ENCODE measurements at places on chromosomes 5 and 9. TPM values are rescaled to one million over a fixed set of nuclear protein-coding genes. Genes with fewer than 3 reads are reported as not detected.
A peak's percentile ranks its signal among the peaks of the same experiment; 100 is the strongest.

FOXI1 gene
- total RNA-seq: not detected

- DNase-seq: no peak
Measured at GRCh38 chr9:87139099-87139730, 191.9 kb upstream of the GAS1 start.

WDR38 gene
- not detected for total RNA-seq

DNA sequence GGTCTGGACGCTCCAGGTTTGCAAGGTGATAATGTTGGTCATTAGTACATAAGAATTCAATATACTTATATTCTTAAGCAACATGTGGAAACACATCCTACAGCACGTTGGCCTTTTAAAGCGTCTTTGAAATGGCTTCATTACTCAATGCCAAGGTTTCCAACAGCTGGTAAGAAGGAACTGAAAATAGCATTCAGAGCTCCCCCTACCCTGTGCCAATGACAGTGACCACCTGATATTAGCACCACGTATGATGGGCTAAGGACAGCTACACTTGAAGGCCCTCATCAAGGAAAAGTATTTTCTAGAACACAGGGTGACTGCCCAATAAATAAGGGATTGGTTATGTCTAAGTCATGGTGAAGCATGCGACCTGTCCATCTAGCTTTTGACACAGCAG lies 9.9 kb downstream of the ZNF622 start:
- no peak for DNase-seq

DNA sequence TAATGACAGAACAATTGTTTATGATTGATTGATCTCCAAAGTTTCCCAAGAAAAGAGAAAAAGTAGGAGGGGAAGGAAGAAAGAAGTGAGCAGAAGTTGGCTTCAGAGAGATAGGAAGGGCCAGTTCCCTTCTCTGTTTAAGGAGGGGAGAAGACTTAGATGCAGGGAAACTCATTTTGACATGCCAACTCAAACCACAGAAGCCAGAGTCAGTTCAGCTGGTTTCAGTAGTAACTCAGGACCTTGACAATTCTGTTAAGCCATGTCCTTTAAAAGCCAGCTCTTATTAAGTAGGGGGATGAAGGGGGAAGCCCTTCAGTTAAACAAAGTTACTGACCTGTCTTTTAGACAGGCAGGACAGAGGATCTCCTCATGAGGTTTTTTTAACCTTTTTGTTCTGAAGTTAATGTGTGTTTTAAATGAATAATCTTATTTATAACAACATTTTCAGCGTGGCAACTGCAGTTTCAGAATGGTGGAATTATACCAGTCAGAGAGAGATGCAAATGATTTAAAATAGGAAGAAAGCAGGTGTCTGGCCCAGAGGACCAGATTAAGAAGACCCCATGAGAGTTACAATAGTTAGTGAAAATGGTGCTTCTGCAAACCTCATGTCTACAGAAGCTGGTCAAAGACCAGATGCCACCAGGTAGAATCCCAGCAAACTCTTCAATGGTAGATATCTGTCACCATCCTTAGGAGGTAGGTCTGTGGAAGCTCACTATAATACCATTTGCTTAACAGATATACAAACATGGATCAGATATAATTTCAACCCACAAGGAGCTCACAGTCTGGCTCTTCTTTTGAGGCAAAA lies 29.3 kb upstream of the ABL1 start:
- no peak for DNase-seq

DNA sequence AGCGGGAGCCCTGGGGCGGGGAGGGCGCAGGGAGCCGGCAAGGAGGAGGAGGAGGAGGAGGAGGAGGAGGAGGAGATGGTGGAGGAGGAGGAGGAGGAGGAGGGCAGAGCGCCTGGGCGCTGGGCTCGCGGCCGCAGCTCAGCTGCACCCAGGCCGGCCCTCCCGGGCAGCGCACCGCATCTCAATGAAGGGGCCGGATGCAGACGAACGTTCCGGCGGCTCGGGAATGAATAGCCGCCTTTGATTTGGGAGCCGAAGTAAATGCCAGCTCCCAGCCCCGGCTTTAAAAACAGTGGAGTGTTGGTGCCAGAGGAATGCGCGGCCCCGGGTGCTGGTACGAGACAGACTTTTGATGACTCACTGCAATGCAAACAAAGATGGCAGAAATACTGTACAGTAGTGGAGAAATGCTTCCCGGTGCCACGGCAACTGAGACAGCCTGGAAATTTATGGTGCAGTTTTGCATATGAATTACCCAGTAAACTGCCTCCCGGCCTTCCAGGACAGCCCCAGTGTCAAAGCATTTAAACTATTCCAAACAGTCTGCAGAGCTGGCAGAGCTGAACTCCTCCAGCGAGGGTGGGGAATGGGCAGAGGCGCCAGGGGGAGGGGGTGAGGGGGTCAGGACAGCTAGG lies 43.1 kb downstream of the NACC2 start:
- DNase-seq: peak; percentile 35

CCNI2 gene
- 0.09 TPM for total RNA-seq

PDE6A gene
- total RNA-seq: 0.07 TPM

TBC1D2 gene
- 0.49 TPM for total RNA-seq

DNA sequence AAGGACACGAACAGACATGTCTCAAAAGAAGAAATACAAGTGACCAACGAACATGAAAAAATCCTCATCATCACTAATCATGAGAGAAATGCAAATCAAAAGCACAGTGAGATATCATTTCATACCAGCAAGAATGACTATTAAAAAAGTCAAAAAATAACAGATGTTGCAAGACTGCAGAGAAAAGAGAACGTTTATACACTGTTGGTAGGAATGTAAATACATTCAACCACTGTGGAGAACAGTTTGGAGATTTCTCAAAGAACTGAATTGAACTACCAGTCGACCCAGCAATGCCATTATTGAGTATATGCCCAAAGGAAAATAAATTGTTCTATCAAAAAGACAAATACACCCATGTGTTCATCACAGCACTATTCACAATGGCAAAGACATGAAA lies 45.7 kb downstream of the FXN start:
- no peak for DNase-seq

FREM1 gene
- total RNA-seq: 5.9 TPM

DNA sequence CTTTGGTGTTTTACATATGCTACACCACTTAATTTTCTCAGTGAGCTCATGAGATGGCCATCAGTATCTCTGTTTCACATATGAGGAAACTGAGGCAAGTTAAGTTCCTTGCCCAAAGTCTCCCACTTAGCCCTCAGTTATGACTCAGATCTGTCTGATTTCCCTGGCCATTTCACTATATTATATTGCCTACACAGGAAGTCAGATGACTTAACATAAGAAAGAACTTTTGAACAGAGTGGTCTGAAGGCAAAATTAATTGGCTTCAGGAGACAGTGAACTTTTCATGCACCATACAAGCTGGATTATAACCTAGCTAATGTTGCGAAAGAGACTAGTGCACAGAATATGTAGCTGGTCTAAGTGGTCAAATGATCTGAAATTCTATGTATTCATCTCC lies 221.6 kb downstream of the NFIB start:
- DNase-seq: no peak

GRCh38 chr5:30279237-30279636 lies 914.2 kb upstream of the CDH6 start:
- DNase-seq: no peak

GRCh38 chr5:158877706-158878105 lies 222.0 kb downstream of the EBF1 start:
- no peak for DNase-seq

GRCh38 chr9:1047591-1048230 lies 2.4 kb upstream of the DMRT2 start:
- no peak for DNase-seq

TLX3 gene
- total RNA-seq: not detected

DNA sequence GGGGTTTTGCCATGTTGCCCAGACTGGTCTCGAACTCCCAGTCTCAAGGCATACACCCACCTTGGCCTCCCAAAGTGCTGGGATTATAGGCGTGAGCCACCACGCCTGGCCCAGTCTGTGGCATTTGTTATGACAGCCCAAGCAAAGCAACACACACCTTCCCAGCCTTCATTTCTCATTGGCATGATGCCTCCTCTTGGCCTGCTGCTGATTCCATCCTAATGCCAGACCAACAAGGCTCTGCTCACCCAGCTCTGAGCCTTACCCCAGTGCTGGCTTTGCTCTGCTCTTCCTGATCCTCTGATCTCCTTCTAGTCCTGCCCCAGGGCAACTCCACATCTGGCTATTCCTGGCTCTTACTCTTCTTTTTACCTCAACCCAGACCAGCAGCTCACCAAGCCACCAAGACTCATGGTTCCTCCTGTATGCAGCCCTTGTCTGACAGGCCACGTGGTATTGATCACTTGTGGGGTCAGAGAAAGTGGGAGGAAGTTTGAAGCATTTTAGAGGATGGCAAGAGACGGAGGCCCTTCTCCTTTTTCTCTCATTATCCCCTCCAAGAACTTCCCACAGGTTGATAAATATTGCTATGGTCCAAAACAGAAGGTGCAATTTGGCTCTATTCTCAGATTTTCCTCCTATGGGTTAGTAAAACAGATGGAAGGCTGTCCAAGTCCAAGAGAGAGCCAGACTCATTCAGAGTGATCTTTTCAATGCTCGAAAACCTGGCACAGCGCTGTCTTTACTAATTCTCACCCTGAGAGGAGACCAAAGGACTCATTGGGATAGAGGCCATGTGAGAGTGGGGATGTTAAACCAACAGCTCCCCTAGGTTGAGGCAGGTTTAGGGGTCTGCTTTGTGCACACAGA lies 958 bp downstream of the CD180 start:
- DNase-seq: no peak

EQTN gene
- not detected for total RNA-seq

- DNase-seq: no peak
Measured at GRCh38 chr9:68895741-68896478, 118.0 kb downstream of the PRKACG start.

COL15A1 gene
- total RNA-seq: 31.0 TPM

DNA sequence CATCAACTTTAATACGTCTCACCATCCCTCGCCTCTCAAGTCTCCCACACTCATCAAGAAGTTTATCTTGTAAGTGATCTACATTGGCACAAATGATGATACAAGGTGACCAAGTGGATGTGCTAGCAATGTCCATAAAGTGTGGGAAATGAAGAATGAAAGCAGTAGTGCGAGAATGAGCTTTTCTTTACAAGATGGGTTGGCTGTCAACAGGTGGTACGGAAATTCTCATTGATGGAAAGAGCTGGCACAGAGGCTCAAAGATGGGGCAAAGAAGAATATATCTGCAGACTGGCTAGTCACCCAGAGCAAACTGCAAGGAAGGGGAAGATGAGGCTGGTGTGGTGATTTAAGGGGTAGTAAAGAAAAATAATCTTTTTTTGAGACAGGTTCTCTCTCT lies 640.8 kb downstream of the MAT2B start:
- DNase-seq: no peak

DNA sequence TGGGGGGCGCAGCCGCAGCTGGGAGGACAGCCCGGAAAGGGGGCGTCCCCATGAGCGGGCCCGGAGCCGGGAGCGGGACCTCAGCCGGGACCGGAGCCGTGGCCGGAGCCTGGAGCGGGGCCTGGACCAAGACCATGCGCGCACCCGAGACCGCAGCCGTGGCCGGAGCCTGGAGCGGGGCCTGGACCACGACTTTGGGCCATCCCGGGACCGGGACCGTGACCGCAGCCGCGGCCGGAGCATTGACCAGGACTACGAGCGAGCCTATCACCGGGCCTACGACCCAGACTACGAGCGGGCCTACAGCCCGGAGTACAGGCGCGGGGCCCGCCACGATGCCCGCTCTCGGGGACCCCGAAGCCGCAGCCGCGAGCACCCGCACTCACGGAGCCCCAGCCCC lies 47.0 kb downstream of the TJP2 start:
- no peak for DNase-seq

- DNase-seq: peak; percentile 45
Measured at GRCh38 chr9:37938121-37938891, 34.4 kb upstream of the SLC25A51 start.

- DNase-seq: no peak
Measured at GRCh38 chr5:13027874-13028273, 916.6 kb downstream of the DNAH5 start.

- no peak for DNase-seq
Measured at GRCh38 chr5:132203464-132203818, 24.2 kb downstream of the P4HA2 start.

DNA sequence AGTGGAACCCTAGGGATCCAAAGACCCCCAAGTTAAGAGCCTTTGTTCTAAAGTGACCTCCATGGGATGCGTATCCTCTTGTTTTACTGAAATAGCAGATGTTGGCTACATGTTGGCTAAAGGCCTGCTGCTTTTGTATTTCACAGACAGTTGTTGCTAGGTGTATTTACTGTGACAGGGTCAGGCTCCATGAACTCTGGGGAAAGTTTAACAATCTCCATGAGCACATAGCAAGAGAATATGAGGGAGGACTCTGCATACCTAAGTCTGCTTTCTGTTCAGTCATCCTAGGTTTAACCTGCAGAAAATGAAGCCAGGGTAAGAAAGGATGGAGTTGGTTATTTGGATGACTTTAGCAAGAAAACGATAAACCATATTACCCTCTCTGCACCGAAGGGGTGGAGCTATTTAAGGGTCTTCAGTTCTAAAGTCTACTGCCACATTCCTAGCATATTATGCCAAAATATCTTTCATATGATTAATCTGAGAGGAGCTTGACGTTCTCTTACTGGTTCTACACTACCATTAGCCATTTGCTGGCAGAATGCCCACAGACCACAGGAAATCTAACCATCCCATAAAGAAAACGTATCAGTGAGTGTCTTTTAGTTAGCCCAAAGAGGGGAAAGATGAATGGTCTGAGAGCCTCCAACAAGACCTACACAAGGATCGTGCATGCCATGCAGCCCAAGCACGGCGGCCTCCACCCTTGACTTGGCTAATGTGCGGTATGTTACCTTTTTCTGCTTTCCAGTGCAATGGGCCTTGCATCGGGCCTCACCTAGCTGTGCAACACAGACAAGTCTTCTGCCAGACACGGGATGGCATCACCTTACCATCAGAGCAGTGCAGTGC lies 127.8 kb downstream of the SAXO1 start:
- DNase-seq: no peak

- no peak for DNase-seq
Measured at GRCh38 chr5:55934115-55934613, 60.6 kb downstream of the IL6ST start.

GRCh38 chr5:106097340-106097739 lies 1573.4 kb downstream of the EFNA5 start:
- no peak for DNase-seq

- DNase-seq: no peak
Measured at GRCh38 chr9:137436761-137437600, 4.2 kb downstream of the ENTPD8 start.

DNA sequence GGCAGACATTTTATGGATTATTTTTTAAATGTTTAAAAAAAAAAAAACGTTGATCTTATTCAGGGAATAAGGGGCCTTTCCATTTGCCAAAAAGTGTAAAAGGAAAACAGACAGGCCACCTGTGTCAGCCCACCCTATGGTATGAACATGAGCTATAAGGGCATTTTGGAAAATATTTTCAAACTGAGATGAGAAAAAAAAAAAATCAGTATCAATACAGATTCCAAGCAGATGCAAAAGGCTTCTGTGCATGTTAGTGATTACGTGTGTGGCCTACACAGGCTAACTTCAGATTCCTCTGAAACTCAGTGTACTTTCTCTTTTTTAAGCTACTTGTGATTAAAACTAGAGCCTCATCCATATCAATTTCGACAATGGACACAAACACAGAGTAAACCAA lies 189.9 kb downstream of the BNC2 start:
- DNase-seq: no peak

IL17B gene
- not detected for total RNA-seq

CCL21 gene
- 3.5 TPM for total RNA-seq

CDC20B gene
- not detected for total RNA-seq

- no peak for DNase-seq
Measured at GRCh38 chr9:104987743-104988142, 59.8 kb upstream of the ABCA1 start.

LHX3 gene
- total RNA-seq: not detected

- no peak for DNase-seq
Measured at GRCh38 chr5:108729242-108729615, 18.5 kb upstream of the FER start.

GRCh38 chr5:144189800-144190429 lies 19.2 kb downstream of the KCTD16 start:
- DNase-seq: no peak
